ENCODE measurements at places on chromosomes 2 and 18.

GRCh38 chr2:53033411-53033810, 734.2 kb upstream of the CHAC2 start:
- no peaks in the 10 kb centered on the region for H3K4me1 ChIP-seq
- H3K27ac ChIP-seq: no peak overlapping the region
- no peaks in the 10 kb centered on the region for H3K36me3 ChIP-seq
- no peak for DNase-seq
- H3K27me3 ChIP-seq: no peaks in the 10 kb centered on the region

GRCh38 chr2:58925676-58926081, 684.6 kb upstream of the FANCL start:
- no peaks in the 10 kb centered on the region for H3K27me3 ChIP-seq
- H3K4me3 ChIP-seq: no peak overlapping the region
- no peaks in the 10 kb centered on the region for H3K36me3 ChIP-seq
- no peak overlapping the region for H3K27ac ChIP-seq

GRCh38 chr2:24970483-24971285, 1.1 kb downstream of the DNAJC27 start:
- peaks cover 17% of the 10 kb centered on the region for H3K36me3 ChIP-seq
- H3K27ac ChIP-seq: peak overlapping the region; percentile 96
- DNase-seq: no peak
- H3K4me3 ChIP-seq: peak overlapping the region; percentile 77
- peaks cover 17% of the 10 kb centered on the region for H3K4me1 ChIP-seq

DNA sequence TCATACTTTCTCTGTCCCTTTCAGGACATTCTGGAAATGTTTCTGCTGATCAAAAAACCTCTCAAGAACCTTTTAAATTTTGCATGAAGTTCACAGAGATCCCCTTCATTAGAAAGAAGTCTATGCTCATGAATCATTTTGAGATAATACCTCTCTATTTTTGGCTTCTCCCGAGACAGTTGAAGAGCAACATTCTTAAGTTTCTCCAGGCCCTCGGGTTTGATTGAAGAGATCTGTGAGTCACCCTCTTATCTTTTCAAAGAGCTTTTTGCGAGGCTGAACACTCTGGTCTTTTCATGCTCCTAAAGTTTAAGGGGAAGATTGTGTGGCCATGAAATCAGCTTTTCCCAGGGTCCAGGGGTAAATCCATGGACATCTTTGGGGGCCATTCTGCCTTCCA, 354.2 kb downstream of the FBXO15 start:
- no peaks in the 10 kb centered on the region for H3K36me3 ChIP-seq
- no peaks in the 10 kb centered on the region for H3K27me3 ChIP-seq
- peaks cover 13% of the 10 kb centered on the region for H3K4me1 ChIP-seq
- no peak for DNase-seq
- no peak overlapping the region for H3K27ac ChIP-seq
- no peak overlapping the region for H3K4me3 ChIP-seq

- H3K27ac ChIP-seq: no peak overlapping the region
- H3K27me3 ChIP-seq: no peaks in the 10 kb centered on the region
These were observed 40.2 kb downstream of the ZC3H15 start for GRCh38 chr2:186526281-186526680.

DNA sequence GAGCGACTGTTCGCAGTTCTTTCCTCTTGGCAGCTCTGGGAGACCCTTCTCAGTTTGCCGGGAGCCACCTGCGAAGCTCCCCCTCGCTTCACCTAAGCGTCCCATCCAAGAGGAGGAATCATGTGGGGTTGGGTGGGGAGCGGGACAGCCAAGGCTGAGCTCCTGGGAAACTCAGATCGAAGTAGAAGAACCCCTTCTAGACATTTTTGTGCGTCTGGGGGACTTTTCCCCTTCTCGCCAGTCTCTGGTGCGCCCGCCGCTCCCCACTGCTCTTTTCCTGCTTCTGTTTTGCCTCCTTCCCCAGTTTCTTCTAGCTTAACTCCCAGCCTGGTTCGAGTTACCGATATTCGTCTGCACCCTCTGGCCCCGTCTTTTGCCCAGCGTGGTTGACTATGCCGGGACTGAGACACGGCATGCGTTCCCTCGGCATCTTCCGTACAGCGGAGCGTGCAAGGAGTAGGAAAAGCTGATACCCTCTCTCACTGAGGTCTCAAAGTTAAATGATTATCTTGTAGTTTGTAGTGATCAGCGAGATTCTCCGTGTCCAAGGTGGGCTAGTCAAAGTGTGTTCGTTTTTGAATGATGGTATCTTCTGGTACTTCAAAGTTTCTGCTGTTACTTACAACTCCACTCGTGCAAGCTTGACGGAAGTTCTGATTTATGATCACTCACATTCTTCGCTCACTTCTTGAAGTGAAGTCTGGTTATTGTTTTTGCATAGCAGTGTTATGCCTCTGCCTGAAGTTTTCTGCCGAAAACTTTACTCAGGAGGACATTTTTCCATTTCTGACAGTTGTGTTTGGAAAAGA, 664 bp downstream of the CAMKMT start:
- peak; percentile 67 for DNase-seq
- no peaks in the 10 kb centered on the region for H3K27me3 ChIP-seq
- no peaks in the 10 kb centered on the region for H3K36me3 ChIP-seq
- peaks cover 28% of the 10 kb centered on the region for H3K4me1 ChIP-seq
- peak overlapping the region; percentile 97 for H3K27ac ChIP-seq
- peak overlapping the region; percentile 93 for H3K4me3 ChIP-seq

DNA sequence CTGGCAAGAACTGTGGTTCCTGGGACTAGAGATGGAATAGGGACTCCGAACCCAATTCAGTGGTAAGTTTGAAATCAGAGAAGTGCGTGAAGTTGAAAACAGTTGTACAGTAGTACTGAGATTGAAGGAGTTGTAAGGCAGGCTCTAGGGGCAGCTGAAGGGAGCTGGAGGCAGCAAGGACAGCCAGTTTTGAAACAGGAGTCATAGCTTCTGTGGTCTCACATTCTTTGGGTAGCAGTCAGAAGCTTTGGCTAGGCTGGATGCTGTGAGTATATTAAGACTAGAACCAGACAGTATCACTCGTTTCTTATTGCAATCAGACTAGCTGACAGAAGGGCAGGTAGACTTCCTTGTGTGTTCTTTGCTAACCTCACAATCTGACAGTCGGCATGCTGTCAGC, 64.5 kb upstream of the ADAM23 start:
- no peaks in the 10 kb centered on the region for H3K4me1 ChIP-seq
- H3K27ac ChIP-seq: no peak overlapping the region
- no peak for DNase-seq
- no peaks in the 10 kb centered on the region for H3K27me3 ChIP-seq
- H3K36me3 ChIP-seq: no peaks in the 10 kb centered on the region
- no peak overlapping the region for H3K4me3 ChIP-seq

GRCh38 chr2:54557601-54558187, 101.6 kb downstream of the SPTBN1 start:
- DNase-seq: no peak
- H3K27ac ChIP-seq: peak overlapping the region; percentile 96
- H3K36me3 ChIP-seq: no peaks in the 10 kb centered on the region

DNA sequence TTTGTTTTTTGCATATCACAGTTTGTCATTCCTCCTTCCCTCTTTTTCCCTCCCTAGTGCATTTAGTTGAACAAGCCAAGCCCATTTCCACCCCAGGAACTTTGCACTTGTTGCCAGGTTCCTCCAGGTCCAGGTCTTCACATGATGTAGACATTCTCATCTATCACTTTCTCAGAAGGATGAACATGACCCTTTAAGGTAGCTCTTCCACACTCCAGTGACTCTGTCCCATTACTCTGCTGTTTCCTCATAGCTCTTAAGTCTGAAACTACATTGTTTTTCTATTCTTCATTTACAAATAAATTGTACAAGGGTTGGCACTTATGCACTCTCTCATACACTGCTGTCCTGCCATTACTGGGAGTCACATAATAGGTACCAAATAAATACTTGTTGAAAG, 6.1 kb downstream of the KYNU start:
- H3K27ac ChIP-seq: no peak overlapping the region
- H3K36me3 ChIP-seq: no peaks in the 10 kb centered on the region
- no peaks in the 10 kb centered on the region for H3K27me3 ChIP-seq
- H3K4me1 ChIP-seq: no peaks in the 10 kb centered on the region
- H3K4me3 ChIP-seq: no peak overlapping the region
- no peak for DNase-seq

- no peak overlapping the region for H3K4me3 ChIP-seq
- peak overlapping the region; percentile 48 for H3K27ac ChIP-seq
- H3K4me1 ChIP-seq: peaks cover 9% of the 10 kb centered on the region
- DNase-seq: peak; percentile 90
- H3K27me3 ChIP-seq: no peaks in the 10 kb centered on the region
- H3K36me3 ChIP-seq: no peaks in the 10 kb centered on the region
These were observed 125.5 kb downstream of the DYSF start for GRCh38 chr2:71578767-71579342.

DNA sequence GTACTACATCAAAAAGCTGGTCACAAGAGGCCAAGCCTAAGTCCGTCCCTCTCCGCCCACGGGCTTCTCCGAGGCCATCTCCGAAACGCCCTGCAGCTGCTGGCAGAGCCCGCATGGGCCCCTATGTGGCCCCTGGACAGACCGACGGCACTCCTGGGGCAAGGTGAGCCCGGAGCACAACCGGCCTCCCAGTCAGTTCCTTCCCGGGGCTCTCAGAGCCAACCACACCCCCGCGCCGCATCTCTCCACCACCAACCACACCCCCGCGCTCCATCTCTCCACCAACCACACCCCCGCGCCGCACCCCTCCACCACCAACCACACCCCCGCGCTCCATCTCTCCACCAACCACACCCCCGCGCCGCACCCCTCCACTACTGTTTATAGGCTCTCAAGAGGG, 93.5 kb downstream of the ZNF516 start:
- DNase-seq: peak; percentile 63
- H3K27ac ChIP-seq: no peak overlapping the region
- H3K27me3 ChIP-seq: no peaks in the 10 kb centered on the region
- H3K4me3 ChIP-seq: no peak overlapping the region
- peaks cover 14% of the 10 kb centered on the region for H3K4me1 ChIP-seq

GRCh38 chr2:190940454-190940853, 59.8 kb downstream of the GLS start:
- no peaks in the 10 kb centered on the region for H3K27me3 ChIP-seq
- no peak for DNase-seq
- H3K36me3 ChIP-seq: no peaks in the 10 kb centered on the region
- H3K4me1 ChIP-seq: peaks cover 9% of the 10 kb centered on the region
- H3K27ac ChIP-seq: no peak overlapping the region
- no peak overlapping the region for H3K4me3 ChIP-seq

DNA sequence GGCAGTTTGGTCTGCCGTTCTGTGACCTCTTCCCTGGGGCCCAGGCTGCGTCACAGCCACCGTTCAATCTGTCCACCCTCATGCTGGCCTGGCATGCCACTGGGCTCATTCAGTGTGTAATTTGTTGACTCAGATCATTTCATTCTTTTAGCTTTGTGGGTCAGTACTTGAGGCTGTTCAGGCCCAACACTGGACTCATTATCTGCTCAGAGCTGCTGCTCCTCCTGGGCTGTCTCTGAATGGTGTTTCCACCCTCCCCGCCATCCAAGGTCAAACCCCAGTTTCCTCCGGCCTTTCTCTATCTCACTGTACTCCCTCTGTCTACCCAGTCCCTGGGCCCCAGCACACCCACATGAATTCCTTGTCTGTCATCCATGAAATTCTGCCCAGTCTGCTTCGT, 152.4 kb upstream of the NCK2 start:
- no peaks in the 10 kb centered on the region for H3K4me1 ChIP-seq
- no peaks in the 10 kb centered on the region for H3K36me3 ChIP-seq
- no peak overlapping the region for H3K27ac ChIP-seq

DNA sequence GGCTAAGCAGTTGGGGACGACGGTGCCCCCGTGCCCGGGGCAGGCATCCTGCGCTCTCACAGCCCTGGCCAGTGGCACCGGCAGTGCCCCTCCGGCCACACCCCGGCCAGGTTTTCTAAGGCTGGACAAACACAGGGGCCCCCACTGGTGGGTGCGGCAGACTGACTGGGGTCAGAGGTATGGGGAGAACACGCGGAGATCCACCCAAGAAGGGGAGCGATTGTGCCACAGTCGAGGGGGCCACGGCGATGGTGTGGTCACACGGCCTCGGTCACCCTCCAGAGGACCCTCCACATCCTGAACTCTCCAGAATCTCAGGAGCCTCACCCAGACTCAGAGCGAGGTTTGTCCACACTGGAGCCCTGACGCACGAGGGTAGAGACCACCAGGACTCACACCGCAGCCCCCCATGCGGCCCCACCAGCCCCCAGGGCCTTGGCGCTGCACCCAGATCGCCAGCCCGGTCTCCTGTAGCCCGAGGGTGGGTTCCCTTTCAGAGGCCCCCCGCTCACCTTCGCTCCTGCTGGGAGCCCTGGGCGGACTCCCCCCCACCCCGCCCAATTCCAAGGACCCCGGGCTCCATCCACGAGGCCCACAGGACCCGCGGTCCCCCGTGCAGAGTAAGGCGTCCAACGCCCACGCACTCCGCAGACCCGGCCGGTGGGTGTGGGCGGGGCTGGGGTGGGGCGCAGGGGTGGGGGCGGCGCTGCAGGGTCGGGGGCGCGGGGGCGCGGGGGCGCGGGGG, 15.2 kb downstream of the PDCD1 start:
- peaks cover 33% of the 10 kb centered on the region for H3K4me1 ChIP-seq
- H3K27ac ChIP-seq: peak overlapping the region; percentile 42
- H3K27me3 ChIP-seq: peaks cover 5% of the 10 kb centered on the region
- DNase-seq: peak; percentile 71

- DNase-seq: peak; percentile 93
- no peaks in the 10 kb centered on the region for H3K36me3 ChIP-seq
- H3K4me3 ChIP-seq: peak within 1 kb of the TSS; percentile 49
- H3K27ac ChIP-seq: peak within 1 kb of the TSS; percentile 61
- peaks cover 47% of the 10 kb centered on the region for H3K4me1 ChIP-seq
- H3K27me3 ChIP-seq: no peaks in the 10 kb centered on the region
These were observed at the start of gene EMILIN1 for GRCh38 chr2:27078267-27079194. TSS of gene EMILIN1 (plus strand) at chr2:27078615. CDS start at chr2:27079066, 451 bp downstream.

DNA sequence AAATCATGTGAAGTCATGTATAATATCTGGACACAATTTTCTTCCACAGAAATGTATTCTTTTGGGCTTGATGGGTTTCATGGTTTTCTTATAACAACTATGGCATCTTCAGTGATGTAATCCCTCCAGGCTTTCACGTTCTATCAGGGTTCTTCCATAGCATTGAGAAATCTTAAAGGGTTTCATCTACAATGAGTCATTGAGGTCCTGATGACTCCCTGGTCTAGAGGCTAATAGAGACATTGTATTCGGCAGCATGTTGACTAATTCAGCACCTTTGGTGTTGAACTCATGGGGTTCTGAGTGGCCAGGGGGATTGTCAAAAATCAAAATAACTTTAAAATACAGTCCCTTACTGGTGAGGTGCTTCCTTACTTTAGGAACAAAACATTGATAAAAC, 614.0 kb upstream of the CRIM1 start:
- H3K27ac ChIP-seq: no peak overlapping the region
- no peaks in the 10 kb centered on the region for H3K36me3 ChIP-seq
- no peaks in the 10 kb centered on the region for H3K4me1 ChIP-seq
- H3K4me3 ChIP-seq: no peak overlapping the region
- no peak for DNase-seq
- H3K27me3 ChIP-seq: no peaks in the 10 kb centered on the region

- peaks cover 22% of the 10 kb centered on the region for H3K4me1 ChIP-seq
- peak overlapping the region; percentile 86 for H3K4me3 ChIP-seq
- DNase-seq: no peak
- H3K27ac ChIP-seq: no peak overlapping the region
- no peaks in the 10 kb centered on the region for H3K27me3 ChIP-seq
- H3K36me3 ChIP-seq: no peaks in the 10 kb centered on the region
These were observed 1.3 kb downstream of the INPP4A start for GRCh38 chr2:98445683-98446581.

All from suprapubic skin (tissue), 4 donors.